Occipital lobe (tissue), 3 donors: ENCODE measurements at places on chromosomes 7 and 10. TPM values are rescaled to one million over a fixed set of nuclear protein-coding genes. Genes with fewer than 3 reads are reported as not detected.

DNA sequence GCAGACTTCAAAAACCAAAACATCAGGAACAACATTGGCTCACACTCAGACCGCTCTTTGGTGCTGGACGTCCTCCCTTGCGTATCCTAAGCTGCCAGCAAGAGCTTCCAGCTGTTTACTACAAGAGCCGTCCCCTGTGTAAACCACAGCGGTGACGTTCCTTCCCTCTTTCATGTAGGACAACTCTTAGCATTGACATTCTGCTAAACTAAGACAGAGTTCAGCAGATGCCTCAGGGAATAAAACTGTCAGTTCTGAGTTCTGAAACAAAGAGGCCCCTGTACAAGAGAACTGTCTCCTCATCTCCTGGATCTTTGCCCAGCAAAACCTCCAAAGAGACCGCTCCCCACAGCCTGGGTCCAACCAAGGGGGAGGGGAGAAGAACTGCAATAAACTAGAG, 57.8 kb upstream of the OPALIN start:
- no peak for DNase-seq

DNA sequence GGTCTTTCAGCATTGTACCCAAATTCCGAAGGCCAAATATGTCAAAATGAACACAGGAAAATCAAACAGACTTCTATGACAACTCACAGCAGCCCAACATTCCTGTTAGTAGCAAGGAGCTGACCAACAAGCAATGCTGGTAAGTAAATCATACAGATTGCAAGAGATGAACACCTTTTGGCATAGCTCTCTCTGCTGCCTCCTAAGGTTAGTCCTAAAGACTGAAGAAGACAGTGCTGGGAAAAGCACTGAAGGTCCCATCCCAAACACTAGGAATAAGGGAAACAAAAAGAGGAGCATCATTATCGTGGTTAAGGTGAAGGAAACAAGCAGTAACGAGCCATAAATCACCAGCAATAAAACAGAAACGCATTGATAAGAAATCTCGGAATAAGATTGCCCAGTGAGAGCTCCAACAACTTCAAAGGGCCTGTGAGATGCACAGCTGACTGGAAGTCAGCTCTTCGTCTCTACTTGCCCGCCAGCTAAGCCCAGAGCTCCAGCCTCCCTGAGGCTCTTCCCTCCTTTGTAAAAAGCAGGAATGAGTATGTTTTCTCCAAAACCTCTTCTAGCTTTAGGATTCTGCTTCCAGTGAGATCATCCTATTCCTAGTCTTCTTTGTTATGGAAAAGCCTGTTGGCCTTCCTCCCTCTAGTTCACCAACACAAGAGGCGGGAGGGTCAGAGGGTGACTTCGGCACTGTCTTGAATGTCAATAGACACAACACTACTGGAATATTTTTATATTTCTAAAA, 15.3 kb downstream of the NUDT5 start:
- no peak for DNase-seq

DNA sequence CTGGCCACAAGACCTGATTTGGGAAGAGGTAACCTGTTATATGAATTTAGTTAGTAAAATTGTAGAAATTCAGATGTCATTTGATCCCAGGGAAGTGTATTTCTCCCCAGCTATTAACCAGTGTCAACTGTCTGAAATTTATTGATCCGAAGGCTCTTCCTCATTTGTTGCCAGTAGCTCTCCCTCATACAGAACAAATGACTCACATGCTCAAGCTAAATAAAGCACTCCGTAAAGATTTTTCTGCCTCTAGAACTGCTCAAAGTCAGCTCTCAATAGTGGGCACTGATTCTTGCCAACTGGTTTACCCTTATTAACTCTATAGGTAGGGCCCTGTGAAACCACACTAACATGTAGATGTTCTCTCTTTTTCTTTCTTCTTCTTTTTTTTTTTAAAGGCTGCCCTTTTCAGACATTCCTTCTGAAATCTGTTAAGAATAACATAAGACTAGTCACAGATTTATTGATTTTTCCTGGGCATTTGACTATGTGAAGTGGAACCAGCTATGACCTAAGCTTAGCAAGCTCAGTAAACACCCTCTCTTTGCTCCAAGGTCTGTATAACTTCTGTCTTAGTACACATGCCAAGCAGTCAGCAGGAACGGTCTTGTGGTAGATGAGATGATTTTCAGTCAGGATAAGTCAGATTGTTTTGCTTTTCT, 21.8 kb downstream of the RPA3 start:
- no peak for DNase-seq

- DNase-seq: no peak
Measured at GRCh38 chr7:104150470-104150869, 57.3 kb downstream of the ORC5 start.

DNA sequence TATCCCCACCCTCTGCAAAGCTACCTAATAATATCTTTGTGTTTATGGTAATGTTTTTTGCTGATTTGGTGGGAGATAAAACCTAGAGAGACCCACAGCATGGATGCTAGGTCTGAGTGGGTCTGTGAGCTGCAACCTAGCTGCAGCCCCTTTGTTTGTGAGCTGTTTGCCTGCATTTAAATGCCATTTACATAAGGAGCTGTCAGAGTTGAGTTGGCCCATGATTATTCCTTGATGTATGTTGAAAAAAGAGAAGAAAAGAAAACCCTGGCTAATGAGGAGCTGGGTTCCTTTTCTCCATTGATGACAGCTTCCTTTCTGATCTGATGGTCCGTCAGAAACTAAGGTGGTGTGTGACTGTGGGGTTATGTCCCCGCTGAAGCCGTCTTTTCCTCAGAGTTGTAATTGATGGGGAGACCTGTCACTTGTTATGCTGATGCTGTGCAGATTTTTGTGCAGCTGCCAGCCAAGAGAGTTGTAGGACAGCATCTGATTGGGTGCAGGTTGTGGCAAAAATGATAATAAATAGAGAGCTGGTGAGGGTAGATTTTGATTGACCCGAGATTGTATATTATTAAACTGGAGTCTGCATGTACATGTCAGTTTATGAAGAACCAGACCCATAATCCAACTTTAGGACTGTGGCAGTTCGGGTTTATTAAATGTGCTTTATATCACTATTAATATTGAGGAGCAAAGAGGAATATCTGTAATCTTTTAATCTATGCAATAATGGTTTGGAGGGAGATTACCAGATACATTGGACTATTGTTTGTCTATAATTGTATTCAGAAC, 219.8 kb downstream of the AUTS2 start:
- no peak for DNase-seq

Gene OR2A42
- total RNA-seq: not detected
